ENCODE measurements at places on chromosomes 2 and 18.
A peak's percentile ranks its signal among the peaks of the same experiment; 100 is the strongest.

- no peak for DNase-seq
These were observed 6.1 kb upstream of the CCDC178 start for GRCh38 chr18:33446604-33447003.

GRCh38 chr18:61975526-61976326 lies 82.9 kb upstream of the RNF152 start:
- no peak for DNase-seq

GRCh38 chr2:230898016-230898712 lies 26.9 kb downstream of the GPR55 start:
- DNase-seq = no peak

DNA sequence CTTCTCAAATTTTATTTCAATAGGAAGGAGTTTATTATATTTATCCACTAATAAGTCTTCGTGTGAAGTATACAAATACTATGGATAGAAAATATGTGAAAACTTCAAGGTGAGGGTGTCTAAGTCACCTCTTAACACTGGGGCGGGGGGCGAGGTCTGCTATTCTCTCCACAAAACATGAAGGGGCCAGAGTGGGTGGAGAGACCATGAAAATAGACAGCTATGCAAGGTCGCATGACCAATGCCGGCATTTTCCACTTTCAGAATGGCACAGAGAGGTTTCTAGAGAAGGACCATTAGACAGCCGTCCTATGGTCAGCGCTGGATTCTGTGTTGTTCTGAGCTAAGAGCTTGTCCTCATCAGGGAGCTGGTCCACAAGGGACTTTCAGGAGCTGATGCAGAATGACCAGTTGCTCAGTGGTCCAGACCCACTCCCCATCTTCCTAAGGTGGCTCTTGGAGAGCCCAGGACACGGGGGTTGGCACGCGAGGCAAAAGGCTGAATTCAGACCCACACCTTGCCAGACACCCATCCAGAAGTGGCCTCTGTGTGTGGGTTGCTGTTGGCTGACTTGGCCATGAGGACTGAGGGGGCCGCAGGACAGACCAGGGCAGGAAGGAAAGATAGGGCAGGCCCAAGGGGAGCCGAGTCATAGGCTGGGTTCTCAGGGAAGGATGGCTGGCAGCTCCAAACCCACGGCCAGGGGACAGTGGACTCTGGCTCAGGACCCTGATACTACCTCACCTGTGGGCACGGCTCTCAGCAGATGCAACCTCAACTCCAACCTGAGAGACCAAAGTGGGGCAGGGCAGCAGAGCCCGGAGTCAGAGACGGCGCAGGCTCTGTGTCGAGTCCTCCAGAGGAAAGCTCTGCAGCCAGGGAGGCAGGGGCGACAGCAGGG lies 69.8 kb downstream of the NDUFA10 start:
- DNase-seq = no peak

DNA sequence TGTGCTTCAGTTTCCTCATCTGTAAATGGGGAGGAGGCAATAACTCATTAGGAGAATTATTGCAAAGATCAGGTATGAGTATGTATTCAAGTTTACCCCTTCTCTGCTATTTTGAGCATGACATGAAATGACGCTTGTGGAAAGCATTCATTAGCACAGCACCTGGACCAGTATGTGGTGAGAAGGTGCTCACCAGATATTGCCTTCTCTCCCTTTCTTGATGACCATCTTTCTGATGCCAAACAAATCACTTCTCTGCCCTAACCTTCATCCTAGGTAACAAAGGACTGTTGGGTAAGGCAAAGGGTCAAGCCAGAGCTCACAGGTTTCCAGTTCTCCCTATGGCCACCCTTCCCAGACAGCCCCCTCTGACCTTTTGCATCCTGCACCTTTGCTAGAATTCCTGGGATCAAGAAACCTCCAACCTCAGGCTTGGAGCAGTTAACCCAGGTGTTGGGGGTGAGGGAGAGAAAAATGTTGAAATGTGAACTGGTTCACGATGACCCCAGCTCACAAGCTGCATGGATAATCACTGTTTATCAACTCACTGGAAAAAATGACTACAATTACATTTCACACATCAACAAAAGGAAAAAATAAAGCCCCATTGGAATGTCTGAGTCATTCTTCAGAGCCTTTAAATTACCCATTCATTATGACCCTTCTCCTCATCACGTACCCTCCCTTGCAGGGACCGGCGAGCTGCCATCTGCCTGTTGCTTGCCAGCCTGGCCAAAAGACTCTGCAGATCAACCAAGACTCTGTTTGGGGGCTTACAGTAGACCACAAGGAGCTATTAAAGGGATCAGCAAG lies 41.6 kb downstream of the LBH start:
- no peak for DNase-seq

DNA sequence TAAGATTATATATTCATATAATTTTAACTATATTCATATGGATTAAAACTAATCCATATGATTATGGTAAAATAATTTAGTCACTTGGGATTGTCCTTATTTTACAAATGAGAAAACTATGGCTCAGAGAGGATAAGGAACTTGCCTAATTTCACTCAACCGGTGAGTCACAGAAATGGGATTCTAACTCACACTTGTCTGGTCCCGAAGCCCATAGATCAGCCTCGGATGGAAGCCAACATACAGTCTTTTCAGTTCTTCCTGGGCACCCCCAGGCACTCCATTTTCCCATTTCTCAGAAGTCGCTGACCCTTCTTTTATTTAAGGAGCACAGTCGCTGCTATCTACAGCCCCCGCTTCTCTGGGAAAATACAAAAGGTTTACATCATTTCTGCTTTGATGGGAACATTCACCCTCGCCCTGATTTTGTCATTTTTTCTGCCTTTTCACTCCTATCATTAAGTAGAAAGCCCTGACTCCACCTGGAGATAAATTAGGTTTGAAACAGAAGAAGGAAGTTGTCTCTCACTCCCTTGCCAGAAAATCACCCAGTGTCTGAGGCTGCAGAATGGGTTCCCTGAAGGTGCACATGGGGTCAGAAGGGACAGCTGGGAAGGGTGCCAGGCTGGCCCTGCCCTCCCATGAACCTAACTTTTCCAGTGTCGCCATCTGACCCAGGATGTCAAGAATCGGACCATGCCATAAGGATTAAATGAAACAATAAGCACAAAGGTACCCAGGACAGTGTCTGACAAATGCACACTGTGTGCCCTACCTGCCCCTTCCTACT lies 36.6 kb downstream of the CYP1B1 start:
- DNase-seq = no peak

DNA sequence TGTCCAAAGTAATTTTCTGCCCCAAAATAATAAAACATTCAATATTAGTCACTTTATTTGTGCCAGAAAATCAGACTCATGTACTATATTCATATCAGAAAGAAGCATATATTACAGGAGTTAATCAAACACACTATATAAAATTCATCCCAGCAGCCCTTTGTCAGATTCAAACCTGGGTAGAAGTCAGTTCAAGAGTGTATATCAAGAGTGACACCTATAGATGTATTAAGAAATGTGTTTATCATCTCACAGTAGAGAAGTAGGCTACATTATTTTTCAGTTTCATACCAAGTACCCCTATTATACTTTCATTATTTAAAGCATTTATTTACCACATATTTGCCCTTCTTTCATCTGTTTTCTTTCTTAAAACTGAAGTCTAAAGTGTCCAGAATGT lies 193.2 kb upstream of the DDX18 start:
- DNase-seq = no peak

GRCh38 chr18:60915160-60915559 lies 418.1 kb upstream of the CDH20 start:
- no peak for DNase-seq

- no peak for DNase-seq
These were observed 36.3 kb downstream of the HDHD2 start for GRCh38 chr18:47113796-47114540.

DNA sequence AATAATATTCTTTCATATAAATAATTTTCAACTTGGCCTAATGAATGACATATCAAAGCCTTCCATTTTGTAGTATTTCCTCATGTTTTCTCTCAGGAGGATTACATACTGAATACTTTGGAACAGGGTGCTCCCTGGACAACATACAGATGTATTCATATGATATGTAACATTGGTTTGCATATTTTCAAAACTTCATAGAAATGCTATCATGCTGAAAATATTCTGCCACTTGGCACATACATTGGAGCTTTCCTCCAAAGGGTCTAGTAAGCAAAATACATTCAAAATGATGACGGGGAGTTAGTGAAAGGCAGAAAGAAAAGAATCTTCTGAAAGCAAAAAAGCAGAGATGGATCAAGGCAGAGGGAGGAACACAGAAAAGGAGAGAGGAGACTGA lies 38.1 kb upstream of the RTN4 start:
- DNase-seq = no peak

DNA sequence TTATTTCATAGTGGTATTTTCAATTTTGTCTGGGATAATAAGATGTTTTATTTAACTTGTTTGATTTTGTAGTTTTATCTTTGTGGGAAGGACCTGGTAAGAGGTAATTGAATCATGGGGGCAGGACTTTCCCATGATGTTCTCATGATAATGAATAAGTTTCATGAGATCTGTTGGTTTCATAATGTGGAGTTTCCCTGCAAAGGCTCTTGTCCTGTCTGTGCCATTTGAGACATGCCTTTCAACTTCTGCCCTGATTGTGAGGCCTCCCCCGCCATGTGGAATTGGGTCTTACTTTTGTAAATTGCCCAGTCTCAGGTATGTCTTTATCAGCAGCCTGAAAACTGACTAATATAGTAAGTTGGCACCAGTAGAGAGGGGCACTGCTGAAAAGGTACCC lies 77.8 kb upstream of the ARHGAP15 start:
- no peak for DNase-seq

- DNase-seq = peak; percentile 59
These were observed 93.6 kb downstream of the ZAP70 start for GRCh38 chr2:97806738-97807618.

GRCh38 chr2:85593023-85593422 lies 2.5 kb upstream of the RNF181 start:
- DNase-seq = no peak

DNA sequence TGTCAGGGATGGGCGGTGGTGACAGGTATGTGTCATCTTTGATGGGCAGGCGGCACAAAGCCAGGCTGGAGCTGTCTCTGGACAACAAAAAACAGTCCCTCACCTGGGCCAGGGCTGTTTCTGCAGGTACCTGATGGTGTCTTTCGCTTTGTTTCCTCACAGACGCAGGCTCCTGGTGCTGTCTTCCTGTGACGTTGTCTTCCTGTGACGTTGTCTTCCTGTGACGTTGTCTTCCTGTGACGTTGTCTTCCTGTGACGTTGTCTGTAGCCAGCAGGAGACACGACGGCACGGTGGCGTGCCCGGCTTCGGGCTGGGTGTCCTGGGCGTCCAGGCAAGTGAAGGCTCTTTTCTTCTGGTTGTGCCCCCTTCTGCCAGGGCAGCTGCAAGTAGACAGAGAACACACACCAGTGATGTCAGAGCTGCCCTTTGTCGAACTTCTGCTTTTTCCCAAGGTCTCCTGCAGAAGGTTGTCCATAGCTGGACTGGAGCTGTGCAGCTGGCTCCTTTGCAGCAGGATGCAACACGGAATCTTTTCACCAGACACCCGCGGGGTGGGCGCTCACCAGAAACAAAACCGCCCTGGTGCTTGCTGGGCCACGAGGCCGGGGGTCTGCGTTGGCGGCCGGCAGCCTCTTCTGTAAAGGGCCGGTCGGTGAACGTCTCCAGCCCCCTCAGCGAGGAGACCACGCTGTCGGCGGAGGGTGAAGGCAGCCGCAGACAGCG lies 21.1 kb downstream of the GPR35 start:
- DNase-seq = no peak

DNA sequence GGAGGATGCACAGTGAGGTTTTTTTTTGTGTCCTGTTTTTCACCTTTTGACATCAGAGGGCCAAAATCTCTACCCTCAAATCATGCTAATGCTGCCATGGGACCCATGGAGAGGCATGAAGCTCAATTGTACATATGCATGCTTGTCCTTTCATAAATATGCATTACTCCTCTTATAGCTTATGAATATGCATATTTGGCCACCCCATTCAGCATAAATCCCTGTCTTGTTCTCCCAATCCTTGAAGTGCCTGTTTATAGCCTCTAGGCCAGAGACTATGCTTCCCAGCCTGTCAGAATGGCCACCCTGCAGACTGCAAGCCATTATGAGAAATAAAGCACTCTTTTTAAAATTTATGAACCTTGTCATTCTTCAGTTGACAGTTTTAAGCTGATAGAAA lies 696.4 kb upstream of the ZNF804A start:
- no peak for DNase-seq

DNA sequence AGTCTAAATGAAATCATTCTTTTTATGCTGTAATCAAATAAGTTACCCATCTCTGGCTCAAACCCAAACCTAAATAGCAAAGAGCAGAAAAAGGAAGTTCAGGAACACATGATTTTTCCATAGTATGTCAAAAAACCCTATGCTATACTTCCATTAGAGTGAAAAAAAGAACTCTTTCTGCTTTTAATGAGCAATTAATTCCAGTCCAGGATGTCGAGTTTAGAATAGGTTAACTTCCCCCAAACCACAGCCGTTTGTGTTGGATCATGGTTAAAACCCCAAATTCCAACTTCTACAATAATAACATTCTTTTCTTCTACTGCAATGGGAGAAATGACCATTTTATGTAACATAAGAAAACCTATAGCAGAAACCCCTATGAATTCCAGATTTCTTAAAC lies 171.1 kb upstream of the NRP2 start:
- no peak for DNase-seq

- no peak for DNase-seq
These were observed 175.4 kb downstream of the NRP2 start for GRCh38 chr2:205857520-205858237.

GRCh38 chr2:128986867-128987268 lies 668.2 kb upstream of the HS6ST1 start:
- no peak for DNase-seq

DNA sequence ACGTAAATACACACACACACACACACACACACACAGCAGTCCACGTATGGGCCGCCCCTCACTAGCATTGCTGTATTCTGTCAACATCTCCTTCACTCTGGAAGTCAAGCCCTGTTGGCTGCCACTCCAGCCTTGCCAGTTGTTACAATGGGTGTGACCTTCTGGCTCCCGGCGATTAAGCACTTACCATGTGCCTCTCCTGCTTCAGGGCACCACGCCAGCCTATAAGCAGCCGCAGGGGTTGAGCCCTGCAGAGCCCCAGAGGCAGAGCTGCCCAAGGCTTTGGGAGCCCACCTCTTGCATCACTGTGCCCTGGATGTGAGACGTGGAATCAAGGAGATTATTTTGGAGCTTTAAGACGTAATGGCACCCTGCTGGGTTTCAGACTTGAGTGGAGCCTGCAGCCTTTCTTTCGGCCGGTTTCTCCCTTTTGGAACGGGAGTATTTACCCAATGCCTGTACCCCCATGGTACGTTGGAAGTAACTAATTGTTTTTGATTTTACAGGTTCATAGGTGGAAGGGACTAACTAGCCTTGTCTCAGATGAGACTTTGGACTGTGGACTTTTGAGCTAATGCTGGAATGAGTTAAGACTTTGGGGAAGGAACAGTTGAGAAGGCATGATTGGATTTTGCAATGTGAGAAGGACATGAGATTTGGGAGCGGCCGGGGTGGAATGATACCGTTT lies 54.5 kb upstream of the ROCK2 start:
- no peak for DNase-seq

- no peak for DNase-seq
These were observed 479 bp downstream of the RNMT start for GRCh38 chr18:13726972-13727331.

GRCh38 chr2:42931818-42932195 lies 139.4 kb upstream of the HAAO start:
- no peak for DNase-seq

- DNase-seq = no peak
These were observed 286.7 kb upstream of the CYRIA start for GRCh38 chr2:16952368-16952767.

- DNase-seq = no peak
These were observed 190.2 kb downstream of the SETBP1 start for GRCh38 chr18:44870631-44871502.
